ENCODE measurements at places on chromosomes 3 and 15.

- DNase-seq = no peak
Observed at GRCh38 chr15:42149493-42150218, 6.8 kb downstream of the PLA2G4F start.

GRCh38 chr3:20528180-20528770 lies 342.3 kb upstream of the SGO1 start:
- no peak for DNase-seq

- DNase-seq = peak; percentile 68
Observed at GRCh38 chr3:194296454-194297263, 54.5 kb downstream of the CPN2 start.

DNA sequence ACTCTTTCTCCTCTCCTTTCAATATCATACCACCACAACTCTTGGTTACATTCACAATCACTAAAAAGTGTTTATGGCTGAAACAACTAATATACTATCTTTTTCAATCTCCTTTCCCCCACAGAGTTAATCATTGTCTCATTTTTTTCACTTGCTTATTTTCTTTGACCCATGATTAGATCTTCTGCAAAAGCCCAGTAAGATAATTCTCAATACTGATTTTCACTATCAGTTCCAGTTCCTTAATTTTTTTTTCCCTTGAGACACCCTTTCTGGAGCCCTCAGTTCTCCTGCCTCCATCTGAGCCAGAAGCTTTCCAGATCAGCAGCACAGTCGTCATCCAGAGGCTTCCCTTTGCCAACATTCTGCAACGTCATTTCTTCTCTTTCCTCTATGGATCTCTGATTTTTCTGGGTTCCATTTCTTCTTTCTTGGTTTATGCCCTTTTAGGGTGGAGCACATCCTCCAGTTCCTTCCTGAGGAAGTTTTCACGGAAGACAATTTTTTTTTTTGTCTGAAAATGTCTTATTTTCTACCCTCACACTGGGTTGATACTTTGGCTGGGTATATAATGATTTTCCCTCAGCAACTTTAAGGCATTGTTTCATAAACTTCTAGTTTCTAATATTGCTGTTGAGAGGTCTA lies 88.7 kb upstream of the C15orf39 start:
- no peak for DNase-seq

- no peak for DNase-seq
Observed at GRCh38 chr3:190849607-190850006, 12.9 kb downstream of the GMNC start.

DNA sequence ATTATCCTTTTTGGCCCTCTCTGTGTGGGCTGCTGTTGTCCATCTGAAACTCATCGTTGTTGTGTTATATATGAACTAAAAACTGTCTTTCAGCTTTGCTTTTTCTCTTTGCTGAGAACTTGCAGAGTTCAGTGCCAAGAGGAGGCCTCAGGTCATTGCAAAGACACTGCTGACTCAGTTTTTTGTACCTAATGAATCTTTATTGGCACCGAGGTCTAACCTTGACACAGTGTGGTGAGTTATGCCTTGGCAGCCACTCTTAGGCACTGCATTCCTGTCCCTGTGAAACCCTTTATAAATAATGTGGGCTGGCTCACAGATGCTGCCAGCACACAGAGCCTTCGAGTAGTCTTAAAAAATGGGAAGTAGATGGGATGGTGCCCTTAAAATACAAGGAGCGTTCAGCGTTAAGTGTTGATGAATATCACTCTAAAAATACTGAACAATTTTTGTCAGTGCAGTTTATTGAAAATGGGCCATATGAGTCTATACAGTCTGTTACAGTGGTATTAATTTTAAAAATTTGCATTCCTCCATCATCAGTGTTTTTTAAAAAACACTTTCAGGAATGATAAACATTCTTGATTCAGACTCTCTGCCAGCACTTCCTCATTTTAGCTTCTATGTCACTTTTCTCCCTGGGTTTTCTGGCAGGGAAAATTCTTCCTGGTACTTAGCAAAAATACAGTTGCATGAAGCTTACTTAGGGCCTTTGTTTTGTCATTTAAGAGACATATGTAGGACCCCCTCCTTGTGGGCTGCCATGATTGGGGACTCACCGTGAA lies 234.1 kb downstream of the CACNA2D3 start:
- DNase-seq = peak; percentile 54

DNA sequence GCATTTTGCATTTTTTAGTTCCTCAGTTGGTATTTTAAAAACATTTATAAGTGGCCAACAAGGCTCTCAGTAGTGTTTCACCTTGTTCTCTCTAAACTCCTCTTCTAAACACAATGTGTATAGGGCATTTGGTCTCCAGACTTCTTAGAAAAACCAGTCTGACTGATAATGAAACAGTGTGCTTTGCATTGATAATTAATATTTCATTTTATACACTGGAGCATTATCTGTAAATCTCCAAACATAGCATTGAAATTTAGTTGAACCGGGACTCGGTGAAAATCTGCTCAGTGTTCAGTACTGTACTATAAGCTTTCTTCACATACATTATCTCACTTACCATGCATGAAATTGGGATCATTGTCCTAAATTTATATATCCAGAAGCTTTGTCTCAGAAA lies 53.6 kb downstream of the SETD5 start:
- DNase-seq = no peak

- DNase-seq = no peak
Observed at GRCh38 chr3:155370198-155370597, 76.7 kb upstream of the STRIT1 start.

- no peak for DNase-seq
Observed at GRCh38 chr3:156811089-156811862, 14.9 kb upstream of the LEKR1 start.

- DNase-seq = no peak
Observed at GRCh38 chr3:73004316-73004715, 7.7 kb downstream of the PPP4R2 start.

DNA sequence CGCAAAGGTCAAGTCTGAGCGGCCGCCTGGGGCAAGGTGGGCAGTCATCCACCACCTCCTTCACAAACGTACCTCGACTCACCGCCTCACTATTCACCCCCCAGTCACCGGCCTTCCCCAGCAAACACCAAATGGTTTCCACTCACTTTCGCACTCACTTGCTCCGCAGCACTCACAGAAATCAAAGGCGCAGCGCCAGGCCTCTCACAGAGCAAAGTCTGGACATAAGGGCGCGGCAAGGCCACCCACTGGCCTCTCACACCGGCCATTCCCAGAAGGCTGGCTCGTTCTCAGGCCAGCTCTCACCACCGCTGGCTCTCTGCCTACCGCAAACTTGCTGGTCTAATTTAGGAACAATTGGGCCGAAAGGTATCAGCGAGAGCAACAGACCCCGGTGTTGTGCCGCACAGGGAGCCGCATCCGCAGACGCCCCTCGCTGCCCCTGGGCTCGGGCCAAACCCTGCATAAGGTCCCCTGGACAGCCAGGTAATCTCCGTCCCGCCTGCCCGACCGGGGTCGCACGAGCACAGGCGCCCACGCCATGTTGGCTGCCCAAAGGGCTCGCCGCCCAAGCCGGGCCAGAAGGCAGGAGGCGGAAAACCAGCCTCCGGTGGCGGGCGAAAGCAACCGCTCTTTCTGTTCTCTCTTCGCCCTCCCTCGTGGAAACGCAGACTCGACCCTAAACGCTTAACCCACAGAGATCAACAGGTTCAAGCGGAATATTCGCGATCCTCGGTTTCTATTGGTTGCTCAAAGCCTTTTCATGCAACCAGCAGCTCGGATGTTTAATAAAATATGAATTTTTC lies 2.9 kb downstream of the SHOX2 start:
- DNase-seq = peak; percentile 70

GRCh38 chr3:177764377-177764912 lies 567.2 kb upstream of the TBL1XR1 start:
- DNase-seq = no peak

DNA sequence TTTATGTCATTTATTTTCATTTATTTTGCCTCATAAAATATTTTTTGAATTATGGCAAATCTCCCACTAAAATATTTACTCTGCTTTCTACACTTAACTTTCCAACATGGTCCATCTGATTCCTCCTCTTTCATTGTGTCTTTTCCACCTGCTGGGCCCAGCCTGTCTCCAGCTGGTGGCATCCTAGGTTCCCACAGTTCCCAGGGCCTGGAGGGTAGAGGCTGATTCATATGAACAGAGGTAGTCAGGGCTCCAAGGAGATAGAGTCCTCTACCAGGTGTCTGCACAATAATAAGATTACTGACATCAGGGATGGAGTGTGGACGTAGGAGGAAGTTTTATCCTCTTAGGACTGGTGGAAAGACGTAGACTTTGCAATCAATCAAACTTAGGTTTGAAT lies 14.3 kb downstream of the ZBTB38 start:
- DNase-seq = no peak

- no peak for DNase-seq
Observed at GRCh38 chr3:154904328-154904727, 175.8 kb upstream of the MME start.

DNA sequence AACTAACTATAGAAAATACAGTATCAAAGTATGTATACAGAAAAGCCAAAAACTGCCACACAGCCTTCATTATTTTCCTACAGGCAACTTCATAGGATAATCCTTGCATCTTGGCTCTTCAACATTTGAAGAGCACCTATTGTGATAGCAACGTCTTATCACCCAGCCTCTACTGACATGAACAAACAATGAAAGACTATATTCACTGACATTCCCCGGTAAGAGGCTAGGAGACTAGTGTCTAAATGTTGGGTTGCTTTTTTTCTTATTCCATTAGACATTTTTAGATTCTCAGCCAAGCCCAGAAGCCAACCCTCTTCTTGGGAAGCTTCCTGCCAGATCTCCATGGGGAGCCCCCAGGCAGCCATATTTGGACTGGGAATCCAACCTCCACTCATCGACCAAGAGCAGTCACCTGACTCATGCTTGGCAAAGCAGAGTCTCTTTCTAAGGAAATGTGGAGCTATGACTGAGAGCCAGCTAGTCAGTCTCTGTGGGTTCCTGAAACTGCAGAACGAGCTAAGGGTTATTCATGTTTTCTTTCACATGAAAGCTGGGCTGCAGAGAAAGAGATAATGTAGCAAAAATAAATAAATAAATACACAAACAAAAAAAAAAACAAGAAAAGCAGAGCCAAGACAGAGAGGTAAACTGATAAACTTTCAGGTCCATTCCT lies 227.5 kb downstream of the MAGI1 start:
- peak; percentile 86 for DNase-seq

GRCh38 chr15:85786781-85787114 lies 8.0 kb downstream of the KLHL25 start:
- DNase-seq = no peak

DNA sequence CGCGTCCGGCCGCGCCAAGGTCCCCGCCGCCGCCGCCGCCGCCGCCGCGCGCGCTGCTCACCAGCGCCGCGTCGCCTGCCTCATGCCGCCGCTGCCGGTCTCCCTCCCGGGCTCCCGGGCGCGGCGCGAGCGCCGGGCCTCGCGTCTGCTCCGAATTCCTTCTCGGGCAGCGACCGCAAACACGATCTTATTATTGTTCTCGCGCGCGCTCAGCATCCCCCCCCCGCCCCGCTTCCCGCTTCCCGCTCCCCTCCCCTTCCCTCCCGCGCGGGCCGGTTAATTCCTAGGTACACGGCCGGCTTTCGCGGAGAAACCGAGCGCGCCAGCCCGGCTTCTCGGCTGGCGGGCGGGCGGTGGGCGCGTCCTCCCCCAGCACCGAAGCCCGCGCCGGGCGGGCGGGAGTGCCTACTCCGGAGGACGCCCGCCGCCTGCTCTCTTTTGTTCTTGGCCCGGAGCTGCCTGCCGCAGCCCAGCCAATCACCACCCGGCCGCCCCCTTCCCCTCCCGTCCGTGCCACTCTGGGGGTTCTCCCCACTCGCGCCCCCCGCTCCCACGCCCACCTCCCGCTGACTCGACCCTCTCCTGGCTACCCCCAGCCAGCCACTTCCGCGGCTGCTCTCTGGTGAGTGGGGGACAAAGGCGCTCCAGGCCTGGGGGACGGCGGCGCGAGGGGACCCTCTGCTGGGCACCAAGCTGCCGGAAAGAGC lies at the start of gene HDGFL3:
Gene HDGFL3 (minus strand): TSS at position 164 of the 707 bp plus-strand sequence. CDS start 409 bp downstream, outside the sequence.
- DNase-seq = peak; percentile 85

DNA sequence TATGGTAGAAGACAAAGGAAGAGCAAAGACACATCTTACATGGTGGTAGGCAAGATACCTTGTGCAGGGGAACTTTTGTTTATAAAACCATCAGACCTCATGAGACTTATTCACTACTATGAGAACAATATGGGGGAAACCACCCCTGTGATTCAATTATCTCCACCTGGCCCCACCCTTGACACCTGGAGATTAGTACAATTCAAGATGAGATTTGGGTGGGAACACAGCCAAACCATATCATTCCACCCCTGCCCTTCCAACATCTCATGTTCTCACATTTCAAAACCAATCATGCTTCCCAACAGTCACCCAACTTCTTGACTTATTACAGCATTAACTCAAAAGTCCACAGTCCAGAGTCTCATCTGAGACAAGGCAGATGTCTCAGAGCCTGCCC lies 21.7 kb upstream of the PLSCR1 start:
- no peak for DNase-seq

- DNase-seq = no peak
Observed at GRCh38 chr15:77557144-77557543, 75.6 kb downstream of the LINGO1 start.

DNA sequence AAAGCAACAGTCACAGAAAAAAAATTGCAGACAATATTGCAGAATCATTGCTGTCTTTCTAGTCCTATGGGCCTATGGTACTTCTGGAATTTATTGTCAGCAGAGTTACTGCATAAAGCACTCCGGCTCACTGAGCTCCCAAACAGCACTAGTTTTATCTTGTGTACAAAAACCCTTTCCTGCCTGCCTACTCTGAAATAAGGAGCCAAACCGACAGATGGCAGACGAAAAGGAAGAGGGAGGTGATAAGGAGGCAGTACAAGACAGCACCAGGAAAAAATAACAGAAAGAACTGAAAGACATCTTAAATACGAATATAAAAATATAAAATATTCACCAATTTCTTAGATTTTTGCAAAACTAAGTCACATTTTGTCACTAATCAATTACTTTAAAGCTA lies 15.6 kb downstream of the HERC1 start:
- DNase-seq = no peak

DNA sequence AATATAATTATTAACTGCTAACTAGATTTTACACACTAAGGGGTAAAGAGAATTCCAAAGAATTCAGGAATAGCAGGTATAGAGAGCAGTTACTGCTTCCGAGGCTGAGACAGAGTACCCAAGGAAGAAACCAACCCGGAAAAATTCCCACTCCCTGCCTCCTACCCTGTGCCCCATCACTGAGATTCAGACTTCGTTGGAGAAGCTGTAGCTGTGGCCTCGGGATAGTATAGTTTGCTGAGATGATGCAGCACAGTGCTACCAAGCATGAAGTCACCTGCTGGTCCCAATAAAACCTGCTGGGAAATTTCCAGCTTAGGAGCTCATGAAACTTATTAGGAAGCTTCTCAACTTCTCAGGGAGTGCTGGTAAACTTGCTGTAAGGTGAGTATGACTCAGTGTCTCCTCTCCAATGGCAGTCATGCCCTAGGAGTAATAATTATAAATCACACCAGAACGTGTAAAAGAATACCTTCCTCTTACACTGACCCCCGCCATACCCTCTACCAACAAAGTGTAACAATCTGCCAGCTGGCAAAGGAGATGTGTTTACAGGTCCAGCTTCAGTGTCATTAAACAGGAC lies 215.2 kb upstream of the ROBO2 start:
- no peak for DNase-seq
